Activated CD4-positive, CD25-positive, alpha-beta regulatory T cell (primary cell): ENCODE measurements at places on chromosomes 1 and 21.

DNA sequence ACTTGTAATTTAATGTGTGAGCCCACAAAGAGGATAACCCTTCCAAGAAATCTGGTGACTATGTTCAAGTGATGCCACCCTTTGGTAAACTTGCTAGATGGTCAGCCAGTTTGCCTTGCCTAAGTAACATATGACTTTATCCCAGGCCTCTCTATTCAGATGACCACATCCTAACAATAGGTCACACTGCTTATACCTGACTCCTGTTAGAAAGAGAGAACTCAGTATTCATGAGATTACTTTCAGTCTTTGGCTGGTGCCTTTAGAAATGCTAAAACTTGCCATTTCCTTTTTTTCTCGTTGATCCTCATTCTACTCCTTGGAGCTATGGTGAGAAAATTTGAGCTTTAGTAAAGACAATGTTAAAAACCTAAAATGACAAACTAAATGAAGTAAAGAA is 28.5 kb upstream of the SERBP1 start:
- no peak for DNase-seq

DNA sequence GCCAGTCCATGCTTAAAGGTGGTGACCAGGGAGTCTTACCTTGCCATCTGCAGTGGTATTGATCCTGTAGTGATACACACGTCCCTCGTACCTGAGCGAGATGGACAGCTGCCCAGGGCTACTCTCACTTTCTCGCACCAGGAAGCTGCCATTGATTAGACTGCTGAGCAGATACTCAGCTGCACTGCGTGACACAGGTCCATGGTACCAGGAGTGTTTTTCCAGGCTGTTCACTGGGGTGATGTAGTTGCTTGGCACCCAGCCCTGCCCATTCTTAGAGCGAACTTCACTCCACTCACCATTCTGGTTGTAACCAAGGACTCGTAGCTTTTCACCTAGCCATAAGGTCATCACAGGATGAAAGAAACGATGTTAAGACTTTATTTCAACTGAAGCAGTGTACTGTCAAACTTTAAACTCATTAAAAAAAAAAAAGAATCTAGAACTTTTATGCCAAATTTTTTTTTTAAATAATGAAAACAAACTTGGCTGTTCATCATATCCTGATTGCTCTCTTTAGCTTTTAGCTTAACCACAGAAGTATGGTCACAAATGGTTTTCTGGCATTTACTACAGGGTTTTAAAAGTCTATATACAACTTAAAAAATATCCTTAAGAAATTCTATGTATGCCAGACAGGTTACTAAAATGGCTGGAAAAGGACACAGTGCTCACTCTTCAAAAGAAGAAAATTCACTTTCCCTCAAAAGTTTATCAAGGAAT is 44.6 kb downstream of the TOR3A start:
- DNase-seq: no peak

DNA sequence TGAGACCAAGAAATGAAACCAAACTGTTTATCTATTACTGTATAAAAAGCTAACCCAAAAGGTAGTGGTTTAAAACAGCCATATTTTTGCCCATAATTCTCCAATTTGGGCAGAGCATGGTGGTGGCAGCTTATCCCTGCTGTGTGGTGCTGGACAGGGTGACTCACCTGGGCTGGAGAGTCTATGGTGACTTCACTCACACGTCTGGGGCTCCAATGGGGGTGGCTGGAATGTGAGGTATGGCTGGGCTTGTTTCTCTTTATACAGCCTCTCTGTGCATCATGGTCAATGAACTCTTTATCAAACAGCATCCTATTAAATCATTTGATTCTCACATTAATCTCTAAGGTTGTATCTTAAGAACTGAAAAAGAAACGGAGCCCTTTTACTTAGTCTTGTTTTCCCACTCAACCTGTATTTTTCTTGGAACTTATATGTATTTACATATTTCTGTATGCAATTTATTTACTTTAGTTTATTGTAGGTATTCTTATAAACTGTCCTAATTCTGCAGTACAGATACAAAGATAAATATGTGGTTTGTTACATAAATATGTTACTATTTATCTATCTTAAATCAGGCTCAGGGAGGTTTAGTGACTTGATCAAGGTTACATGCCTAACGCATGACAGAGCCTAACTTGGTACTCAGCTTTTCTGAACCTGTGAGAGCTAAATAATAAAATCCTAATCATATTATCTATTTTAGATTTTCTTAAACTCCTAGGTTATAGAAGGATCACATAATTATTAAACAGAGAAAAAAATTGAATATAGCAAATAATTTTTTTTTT is 37.5 kb upstream of the WLS start:
- DNase-seq: no peak

DNA sequence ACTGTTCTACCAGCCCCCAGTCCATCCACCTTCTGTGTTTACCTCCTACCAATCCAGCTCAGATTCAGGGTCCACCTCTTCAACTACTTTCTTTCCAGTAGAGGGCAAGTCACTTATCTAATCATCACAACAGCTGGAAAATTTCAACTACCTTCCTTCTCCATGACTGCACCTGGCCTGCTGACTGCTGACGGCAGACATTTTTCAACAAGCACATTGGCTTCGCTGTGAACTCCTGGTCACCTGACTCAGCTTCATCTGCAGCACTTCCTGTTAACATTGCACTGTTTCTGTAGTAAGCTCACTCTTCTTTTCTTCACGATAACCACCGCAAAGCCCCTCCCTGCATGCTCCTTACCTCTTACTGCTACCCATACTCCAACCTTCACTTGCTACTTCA is 405.7 kb downstream of the NTNG1 start:
- DNase-seq: no peak

DNA sequence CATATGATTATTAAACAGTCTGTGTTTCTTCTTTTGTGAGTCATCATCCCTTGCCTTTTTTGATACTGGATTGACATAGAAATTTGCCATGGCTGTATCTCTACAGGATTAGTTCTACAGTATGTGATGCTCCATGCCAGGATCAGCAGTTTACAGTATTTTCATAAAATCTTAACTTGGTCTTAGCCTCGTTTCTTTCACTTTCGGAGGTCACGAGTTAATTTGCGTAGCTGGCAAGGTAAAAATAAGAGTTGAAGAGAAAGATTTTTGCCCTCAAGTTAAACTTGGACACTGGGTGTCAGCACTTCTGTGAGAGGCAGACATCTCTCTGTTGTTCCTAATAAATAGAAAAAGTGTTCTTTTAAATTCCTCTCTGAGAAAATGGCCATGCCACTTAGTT is 79.1 kb downstream of the CACNA1E start:
- DNase-seq: no peak
